ENCODE measurements at places on chromosomes 4 and X. TPM values are rescaled to one million over a fixed set of nuclear protein-coding genes. Genes with fewer than 3 reads are reported as not detected.
A peak's percentile ranks its signal among the peaks of the same experiment; 100 is the strongest.

GRCh38 chr4:82373816-82374625 lies at the start of gene HNRNPD:
Gene HNRNPD (minus strand): TSS chr4:82373991. CDS start chr4:82373678, 313 bp downstream.
- DNase-seq, result peak; percentile 96

DNA sequence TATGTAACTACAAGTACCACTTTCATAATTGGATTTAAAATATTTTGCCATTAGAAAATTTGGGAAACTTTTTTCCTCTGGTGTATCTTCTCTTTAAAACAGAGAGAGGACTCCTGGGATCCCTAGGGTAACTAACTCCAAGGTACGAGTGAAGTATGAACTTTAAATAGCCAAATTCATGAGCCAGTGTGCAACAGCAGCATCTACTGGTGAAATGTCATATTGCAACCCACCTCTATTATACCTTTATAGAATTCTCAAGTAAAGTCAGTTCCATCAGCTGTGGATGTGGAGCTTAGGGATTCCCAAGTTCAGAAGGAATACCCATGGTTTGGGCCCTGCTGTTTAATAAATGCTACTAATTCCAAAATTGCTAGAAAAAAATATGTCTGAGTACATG lies 282.7 kb upstream of the TAPT1 start:
- no peak for DNase-seq

GRCh38 chr4:54215379-54216077 lies 13.6 kb upstream of the PDGFRA start:
- no peak for DNase-seq

DNA sequence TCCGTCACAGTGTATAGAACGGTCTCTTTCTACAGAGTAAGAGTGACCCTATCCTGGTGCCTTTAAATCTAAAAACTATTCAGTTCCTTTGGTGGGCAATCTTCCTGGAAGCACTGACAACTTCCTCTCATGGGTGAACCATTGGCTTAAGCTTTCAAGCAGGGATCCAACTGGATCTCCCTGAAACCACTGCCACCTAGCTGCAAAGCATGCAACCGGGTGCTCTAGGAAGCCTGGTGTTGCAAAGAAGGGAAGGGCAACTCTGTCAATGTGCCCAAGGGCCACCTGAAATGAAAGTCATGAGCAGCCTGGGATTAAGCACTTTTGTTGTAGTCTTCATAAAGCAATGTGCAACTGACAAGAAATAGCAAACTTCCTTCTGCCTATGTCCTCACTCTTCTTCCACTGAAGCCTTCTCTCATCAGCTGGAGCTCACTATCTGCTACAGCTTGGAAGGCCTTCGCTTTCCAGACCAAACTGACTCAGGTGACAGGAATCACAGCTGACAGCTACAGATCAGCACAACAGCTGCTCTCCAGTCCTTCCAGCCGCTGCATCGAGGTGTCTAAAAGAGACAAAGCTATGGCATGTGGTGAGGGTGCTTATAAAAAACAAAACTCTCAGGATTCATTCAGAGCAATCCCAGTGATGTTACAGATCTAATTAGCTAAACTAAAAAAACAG lies 46.1 kb downstream of the SETD7 start:
- DNase-seq, result no peak

- no peak for DNase-seq
These were observed 257.7 kb downstream of the THOC2 start for GRCh38 chrX:123475068-123475724.

DNA sequence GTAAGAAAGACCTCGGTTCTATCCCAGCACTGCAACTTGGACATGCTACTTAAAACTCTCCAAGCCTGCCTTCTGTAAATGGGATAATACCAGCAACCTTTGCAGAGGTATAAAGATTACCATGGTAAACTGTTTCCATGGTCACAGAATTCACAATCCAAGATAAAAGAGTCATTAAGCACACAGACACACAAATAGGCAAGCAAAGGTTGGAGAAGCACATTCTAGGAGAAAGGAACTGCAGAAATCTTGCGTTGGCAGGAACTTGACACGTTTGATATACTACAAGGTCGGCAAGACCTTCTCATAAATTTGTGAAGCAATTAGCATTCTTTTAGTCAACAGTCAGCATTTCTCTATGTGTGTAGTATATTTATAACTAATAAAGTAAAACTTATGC lies 12.3 kb upstream of the CHRNA9 start:
- DNase-seq, result no peak

- DNase-seq, result no peak
These were observed 907 bp upstream of the ATP10D start for GRCh38 chr4:47484168-47484567.

DNA sequence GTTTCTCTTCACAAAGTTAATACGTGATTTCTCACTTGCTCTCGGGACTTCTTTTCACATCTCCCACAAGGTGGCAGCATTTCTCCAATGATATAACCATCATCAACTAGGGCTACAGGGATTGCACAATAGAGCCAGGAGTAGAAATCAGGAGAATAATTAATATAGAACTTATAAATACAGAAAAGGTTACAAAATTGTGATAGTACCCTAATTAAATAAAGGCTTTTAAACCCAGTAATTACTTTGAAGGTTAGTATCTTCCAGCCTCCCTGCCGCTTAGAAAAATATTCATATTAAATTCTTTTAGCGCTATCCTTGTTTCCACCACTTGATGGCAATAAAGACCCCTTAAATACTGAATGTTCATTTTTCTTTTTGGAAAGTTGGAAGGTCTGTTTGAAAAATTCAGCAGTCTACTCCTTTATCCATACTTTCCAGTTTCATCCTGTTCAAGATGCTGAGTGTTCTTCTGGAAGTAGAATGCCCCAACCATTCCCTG lies 65.8 kb downstream of the RASGEF1B start:
- no peak for DNase-seq

DNA sequence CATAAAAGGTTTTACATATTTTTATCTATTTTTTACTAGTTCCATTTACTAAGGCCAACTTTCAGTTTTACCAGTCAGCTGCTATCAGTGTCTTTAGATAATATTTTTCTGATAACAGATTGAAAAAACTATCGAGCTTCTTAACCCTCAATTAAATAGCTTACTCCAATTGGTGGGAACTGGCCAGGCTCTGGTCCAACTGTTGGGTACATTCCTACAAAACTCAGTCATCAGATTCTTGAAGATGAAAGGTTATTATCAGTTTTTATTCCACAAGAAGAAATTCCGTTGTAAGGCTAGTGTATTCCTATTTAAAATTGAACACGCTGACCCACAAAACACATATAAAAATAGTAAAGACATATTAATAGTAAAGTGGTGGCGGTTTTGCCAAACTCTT lies 346.2 kb downstream of the MAPK10 start:
- no peak for DNase-seq

- no peak for DNase-seq
These were observed 166.4 kb downstream of the PARM1 start for GRCh38 chr4:75099321-75099720.

- DNase-seq, result no peak
These were observed 25.9 kb upstream of the NYX start for GRCh38 chrX:41421071-41421729.

DNA sequence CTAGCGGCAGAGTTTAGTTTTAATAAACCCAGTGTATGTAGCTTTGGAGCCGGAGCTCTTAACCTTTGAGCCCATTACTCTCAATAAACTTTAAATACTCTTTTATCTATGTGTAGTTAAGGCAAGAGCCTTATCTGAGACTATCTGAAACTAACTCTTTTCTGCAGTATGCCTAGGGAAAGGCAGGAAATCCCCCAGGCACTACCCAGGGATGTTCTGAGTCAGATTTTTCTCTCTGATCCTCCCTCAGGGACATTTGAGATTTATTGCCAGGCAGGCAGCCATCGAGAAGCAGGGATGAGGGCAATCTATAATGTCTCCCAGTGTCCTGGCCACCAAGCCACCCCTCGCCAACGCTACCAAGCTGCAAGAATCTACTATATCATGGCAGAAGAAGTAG lies 39.1 kb downstream of the HEPH start:
- no peak for DNase-seq

DNA sequence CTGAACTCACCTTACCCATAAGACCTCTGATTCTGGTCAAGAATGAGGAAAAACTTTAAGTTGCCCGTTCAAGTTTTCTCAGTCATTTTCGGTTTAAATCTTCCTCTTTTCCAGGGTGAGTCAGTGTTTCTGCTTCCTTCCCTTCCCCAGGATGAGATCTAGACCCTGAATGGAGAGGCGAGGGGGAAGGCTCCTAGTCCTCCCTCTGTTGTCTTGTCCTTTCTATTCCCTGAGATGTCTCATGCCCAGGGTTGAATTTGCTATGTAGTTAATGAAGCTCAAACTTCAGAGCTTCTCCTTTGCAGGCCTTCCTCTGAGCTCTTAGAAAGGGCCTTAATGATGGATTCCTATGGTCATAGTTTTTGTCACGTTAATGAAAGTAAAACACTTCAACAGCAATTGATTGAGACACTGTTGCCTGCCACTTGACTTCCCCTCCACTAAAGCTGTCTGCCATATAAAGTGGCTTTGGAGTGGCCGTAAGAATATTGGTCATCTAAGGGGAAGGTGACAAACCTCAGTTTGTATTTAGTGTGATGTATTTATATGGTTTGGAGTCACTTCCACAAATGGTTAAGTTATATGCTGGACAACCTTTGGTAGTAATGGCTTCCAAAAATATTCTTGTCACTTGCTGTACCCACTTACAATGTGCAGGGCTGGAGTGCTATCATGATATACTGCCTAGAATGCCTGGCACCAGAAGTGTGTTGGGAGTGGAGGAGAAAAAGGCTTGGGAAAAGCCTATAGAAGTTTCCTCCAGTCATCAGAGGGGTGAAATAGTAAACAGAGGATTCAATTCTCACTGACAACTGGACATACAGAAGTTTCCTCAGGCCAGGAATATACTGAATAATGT lies 24.3 kb upstream of the GPRIN3 start:
- no peak for DNase-seq

GRCh38 chr4:181301735-181302710 lies 941.2 kb upstream of the TENM3 start:
- no peak for DNase-seq

GRCh38 chr4:76342191-76342590 lies 35.7 kb downstream of the STBD1 start:
- DNase-seq, result no peak

GRCh38 chrX:10983526-10983925 lies 127.6 kb upstream of the HCCS start:
- DNase-seq, result no peak

- no peak for DNase-seq
These were observed 42.3 kb downstream of the NSG1 start for GRCh38 chr4:4428966-4429875.

DNA sequence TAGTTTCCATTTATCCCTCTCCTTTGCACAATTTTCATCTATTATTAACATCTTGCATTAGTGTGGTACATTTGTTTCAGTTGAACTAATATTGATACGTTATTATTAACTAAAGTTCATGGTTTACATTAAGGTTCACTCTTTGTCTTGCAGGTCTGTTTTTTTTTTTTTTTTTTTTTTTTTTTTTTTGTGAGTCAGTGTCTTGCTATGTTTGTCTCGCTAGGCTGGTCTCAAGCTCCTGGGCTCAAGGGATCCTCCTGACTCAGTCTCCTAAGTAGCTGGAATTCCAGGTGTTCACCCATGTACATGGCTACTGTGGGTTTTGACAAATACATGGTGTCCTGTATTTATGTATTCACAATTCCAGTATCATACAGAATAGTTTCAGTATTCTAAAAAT lies 6.8 kb downstream of the TBC1D19 start:
- DNase-seq, result no peak

DNA sequence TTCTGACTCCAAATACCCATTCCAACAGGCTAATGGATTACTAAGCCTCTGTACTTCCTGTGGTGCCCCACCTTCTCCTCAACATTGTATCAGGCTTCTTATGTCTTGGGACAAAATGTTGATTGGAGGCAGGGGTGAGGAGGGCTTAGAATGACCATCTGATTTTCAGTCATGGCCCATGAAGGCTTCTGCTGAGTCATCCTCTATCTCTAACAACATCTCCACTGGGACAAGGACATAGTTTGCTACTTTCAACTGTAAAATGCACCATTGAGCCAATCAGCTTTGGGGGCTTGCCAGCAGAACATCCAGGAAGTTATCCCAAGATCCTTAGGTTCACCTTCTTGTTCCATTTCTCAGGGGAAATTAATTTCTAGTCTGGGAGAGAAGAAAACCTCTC lies 29.5 kb downstream of the MAGEB17 start:
- no peak for DNase-seq

DNA sequence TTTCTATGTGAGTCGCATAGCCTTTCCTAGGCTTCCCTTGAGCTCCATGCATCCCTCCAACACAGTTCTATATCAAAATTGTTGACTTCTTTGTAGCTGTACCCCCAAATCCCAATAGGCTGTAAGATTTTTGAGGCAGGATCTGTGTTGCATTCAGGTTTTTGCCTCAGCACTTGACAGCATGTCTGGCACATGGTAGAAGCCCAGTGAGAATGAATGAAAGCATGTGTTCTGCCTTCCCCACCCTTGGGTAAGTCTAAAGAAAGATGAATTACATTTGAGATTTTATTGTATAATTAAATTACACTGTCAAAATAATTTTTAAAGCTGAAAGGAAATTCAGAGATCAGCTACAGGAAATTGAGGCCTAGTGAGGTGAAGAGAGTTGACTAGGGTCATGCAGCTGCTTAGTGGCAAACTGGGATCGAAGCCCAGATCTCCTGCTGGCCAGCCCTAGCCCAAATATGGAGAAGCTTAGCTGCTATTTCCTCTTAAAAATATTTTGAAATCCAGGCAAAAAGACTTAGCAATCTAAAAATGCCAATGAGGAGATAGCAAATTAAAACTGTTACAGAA lies 122.5 kb downstream of the SPATA18 start:
- DNase-seq, result no peak

- DNase-seq, result no peak
These were observed 103.1 kb upstream of the NKX1-1 start for GRCh38 chr4:1509366-1509765.

DNA sequence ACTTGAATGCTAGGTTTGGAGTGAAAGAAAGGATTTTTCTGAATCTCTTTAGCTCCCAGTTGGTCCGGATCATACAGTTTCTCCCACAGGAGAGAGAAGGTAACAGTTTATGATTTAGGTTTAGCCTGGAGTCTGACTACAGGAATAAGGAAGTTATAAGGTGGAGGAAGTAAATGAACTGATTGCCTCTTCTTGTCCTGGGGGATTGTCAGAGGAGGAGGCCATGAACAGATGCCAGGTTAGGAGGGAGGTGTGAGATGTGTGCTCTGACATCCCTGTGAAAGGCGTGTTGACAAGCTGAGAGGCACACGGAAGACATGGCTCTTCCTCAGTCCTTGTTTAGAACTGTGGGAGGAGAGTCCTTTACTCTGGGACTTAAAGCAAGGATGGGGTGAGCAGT lies 64.4 kb downstream of the CHRNA9 start:
- DNase-seq, result no peak

DNA sequence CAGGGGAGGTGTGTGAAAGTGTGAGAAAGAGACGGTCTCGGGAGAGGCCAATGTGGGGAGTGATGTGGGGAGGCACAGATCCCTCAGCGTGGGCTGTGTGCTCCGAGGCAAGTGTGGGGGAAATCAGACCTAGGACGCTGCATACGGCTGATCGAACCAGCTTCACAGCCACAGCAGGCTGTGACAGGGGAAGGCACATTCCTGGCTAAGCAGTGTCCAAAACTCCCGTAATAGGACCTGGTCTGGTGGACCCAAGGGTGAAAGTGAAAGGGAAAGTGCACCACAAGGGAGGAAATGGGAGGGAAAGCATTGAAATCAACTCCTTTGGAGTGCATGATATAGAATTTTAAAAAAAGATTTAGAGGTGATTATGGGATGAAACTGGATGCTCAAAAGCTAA lies 10.9 kb upstream of the RHOXF2 start:
- DNase-seq, result no peak

The ATP8A1 gene
- 24.4 TPM for total RNA-seq

The IRAK1 gene
- total RNA-seq, result 208 TPM

The CSAG1 gene
- total RNA-seq, result not detected

The PHEX gene
- total RNA-seq, result 20.8 TPM

The KLHL34 gene
- 0.35 TPM for total RNA-seq

The UGT2B10 gene
- total RNA-seq, result not detected

The PCDH11X gene
- not detected for total RNA-seq

The EVC gene
- 1.6 TPM for total RNA-seq

Measured in CD8-positive, alpha-beta memory T cell (primary cell).